Stimulated activated CD4-positive, alpha-beta T cell treated with anti-CD3 and anti-CD28 coated beads, Interleukin-1b, Interleukin-23, amount 100 ng/mL, for 48 hours (primary cell): ENCODE measurements at places on chromosomes 7 and 10.

DNA sequence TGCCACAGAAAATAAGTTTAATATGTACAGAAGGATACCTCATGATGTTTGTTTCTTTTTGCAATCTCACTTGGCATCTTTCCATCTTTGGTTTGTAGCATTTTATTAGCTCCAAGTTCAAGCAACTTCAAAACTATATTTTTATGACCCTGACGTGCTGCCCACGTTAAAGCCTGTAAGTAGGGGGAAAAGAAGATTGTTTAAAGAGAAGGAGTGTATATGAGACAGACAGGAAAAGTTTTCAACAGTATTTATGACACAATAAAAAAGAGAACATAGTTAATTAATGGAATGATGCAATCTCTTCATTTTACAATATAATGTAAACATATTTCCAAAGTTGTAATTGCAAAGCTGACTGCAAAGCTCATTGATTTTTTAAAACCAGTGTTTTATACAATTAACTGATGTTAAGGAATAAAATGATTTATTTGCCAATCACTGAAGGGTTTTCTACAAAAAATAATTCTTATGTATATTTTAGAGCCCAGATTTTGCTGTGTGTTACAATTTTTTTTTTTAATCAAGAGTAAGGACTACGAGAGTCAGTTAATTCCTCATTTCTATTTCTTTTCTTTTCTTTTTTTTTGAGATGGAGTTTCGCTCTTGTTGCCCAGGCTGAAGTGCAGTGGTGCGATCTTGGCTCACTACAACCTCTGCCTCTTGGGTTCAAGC lies 42.5 kb downstream of the ASZ1 start:
- DNase-seq: no peak

- no peak for DNase-seq
These were observed 102.1 kb upstream of the TMEM168 start for GRCh38 chr7:112892263-112892662.

DNA sequence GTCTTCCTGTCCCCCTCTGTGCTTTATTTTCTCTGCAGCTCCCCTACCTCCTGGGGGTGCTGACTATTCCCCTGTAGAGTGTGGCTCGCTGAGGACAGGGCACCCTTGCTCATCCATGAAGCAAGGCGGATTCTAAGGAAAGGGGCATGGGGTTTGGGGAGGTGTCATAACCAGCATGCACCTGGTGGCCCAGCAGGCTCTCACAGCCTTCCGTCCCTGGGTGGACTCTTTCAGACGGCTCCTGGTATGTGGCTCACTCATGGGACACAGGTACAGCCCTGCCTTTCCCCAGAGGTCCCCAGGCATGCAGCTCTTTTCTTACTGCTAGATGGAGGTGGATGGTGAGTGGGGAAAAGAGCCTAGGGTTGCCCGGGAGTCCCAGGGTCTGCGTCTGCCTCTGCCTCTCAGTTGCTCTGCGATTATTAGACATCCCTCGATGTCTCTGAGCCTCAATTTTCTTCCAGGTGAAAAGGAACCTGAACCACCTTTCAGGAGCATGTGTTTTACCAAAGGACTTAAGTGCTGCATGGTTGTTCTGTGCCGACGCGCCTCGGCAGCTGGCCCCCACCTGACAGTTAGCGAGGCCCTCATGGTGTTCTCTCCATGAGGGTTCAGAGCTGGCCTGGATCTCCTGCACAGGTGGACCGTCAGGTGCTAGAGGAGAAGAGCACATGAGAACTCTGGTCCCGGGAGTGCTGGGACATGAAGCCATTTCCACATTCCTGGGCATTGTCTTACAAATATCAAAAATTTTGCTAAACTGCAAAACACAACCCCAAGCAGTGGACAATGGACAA lies 172.5 kb upstream of the SHH start:
- DNase-seq: no peak

- DNase-seq: no peak
These were observed 141.3 kb downstream of the SUGCT start for GRCh38 chr7:40276061-40276460.

DNA sequence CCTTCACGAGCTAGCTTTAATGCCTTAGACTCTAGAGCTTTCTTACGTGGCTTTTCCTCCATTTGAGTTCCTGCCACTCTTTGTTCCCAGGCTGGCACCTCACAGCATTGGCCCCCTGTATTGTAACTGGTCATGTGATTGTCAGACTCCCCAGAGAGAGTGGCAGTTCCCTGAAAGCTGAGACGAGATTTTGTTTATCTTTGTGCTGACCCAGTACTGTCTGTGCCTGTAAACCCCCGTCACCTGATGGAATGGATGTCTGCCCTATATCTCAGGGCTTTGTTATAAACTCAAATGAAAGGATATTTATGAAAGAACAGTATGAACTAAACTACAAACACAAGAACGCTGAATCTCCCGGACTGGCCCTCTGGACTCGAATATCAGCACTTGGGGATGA lies 13.0 kb downstream of the NOBOX start:
- DNase-seq: no peak

- no peak for DNase-seq
These were observed 886.2 kb upstream of the ZWINT start for GRCh38 chr10:57247271-57247670.

DNA sequence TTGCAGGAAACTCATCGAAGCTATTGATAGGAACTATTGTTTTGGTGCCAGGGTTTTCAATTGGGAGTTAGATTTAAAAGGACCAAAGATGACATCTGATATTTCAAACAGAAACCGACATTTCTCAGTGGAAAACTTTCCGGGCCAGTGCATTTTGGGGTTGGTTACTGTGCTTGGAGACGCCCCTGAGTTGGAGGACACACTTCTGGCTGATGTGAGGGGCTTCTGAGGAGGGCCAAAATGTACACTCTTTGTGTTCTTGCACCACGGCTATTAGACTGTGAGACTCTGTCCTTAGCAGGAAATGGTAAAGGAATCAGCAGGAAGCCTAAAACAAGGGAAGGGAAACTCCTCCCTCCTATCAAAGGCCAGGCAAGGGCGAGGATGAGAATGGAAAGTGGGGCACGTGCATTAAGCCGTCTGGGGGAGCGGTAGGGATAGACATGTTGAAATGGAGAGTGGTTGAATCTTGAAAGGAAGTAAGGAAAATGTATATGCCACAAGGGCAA lies 1.8 kb upstream of the SRGN start:
- DNase-seq: no peak

GRCh38 chr7:727104-727805 lies at the start of gene PRKAR1B:
TSS of gene PRKAR1B (minus strand) at chr7:727281. CDS start at chr7:711505, 15,776 bp downstream.
- peak; percentile 44 for DNase-seq

GRCh38 chr7:38217672-38218071 lies 39.6 kb downstream of the STARD3NL start:
- no peak for DNase-seq

GRCh38 chr10:1230138-1230537 lies 174.0 kb downstream of the WDR37 start:
- DNase-seq: no peak

DNA sequence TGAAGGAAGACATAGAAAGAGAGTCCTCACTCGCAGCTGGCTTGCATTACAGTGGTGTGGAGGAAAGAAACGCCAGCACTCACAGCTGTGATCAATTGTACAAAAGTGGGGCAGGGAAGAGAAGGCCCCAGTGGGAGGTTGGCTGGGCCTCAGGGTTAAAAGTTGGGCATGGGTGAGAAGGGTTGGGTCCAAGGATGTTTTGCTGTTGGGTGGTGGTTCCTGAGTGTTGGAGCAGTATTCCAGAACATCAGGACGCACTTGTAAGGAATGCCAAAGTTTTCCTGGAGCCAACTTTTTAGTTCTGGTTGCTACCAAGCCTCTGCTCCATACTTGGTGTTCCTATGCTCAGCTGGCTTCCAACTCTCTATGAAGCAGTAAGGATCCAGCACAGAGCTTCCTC lies 55.4 kb upstream of the MKRN1 start:
- no peak for DNase-seq

DNA sequence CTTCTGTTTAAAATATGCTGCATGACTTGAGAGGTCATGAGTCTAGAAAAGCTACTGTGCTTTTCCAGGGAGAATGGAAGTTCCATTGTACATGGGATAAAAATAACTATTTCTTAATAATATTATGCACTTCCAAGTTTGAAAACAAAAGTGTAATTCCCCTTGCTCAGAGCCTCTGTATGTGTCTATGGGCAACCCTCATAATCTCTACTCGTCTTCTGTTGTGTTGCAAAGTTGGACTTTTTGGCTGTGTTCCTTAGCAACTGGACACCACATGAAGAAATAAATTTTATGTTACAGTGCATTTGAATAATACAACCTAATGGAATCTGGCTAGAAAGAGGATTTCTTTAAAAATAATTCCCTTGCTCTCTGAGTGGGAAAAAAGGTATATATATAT lies 242.6 kb downstream of the TWIST1 start:
- no peak for DNase-seq

DNA sequence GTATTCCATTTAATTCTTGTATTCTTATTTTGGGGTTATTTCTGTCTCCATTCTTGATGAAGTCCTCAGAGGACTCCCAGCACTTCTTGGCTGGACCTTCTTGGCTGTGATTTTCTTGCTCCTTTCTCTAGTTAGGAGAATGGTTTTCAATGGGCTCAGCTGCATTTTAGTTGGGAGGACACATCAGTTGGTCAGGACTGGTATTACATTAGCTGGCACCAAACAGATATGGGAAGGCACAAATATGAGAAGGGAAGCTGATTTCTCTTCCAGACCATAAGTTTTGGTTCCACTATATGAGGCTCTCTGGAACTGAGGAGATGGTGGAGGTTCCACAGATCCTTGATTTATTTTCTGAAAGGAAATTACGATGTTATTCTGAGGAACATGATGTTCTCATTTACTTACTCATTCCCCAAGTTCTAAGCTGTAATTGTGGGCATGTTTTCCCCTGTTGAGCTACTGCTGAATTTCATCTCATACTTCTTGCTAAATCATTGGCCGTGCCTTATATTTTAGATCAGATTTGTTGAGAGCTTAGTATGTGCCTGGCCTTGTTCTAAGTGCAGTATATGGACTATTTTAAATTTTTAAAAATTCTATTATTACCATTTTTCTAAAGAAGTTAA lies 261.0 kb downstream of the THSD7A start:
- DNase-seq: no peak

GRCh38 chr7:67698354-67698753 lies 701.7 kb downstream of the TYW1 start:
- no peak for DNase-seq

GRCh38 chr7:103117465-103117864 lies 31.4 kb downstream of the NAPEPLD start:
- no peak for DNase-seq

- DNase-seq: no peak
These were observed 46.1 kb downstream of the PARD3 start for GRCh38 chr10:34768972-34769330.

DNA sequence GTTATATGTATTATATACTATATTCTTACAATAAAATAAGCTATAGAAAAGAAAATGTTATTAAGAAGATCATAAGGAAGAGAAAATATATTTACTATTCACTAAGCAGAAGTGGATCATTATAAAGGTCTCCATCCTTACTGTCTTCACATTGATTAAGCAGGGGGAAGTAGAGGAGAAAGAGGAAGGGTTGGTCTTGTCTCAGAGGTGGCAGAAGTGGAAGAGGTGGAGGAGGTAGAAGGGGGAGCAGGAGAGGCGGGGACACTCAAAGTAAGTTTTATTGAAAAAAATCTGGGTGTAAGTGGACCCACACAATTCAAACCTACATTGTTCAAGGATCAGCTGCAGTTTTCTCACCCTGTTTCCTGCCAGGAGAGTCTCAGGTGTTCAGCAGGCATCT lies 28.9 kb upstream of the ERCC6 start:
- DNase-seq: no peak

DNA sequence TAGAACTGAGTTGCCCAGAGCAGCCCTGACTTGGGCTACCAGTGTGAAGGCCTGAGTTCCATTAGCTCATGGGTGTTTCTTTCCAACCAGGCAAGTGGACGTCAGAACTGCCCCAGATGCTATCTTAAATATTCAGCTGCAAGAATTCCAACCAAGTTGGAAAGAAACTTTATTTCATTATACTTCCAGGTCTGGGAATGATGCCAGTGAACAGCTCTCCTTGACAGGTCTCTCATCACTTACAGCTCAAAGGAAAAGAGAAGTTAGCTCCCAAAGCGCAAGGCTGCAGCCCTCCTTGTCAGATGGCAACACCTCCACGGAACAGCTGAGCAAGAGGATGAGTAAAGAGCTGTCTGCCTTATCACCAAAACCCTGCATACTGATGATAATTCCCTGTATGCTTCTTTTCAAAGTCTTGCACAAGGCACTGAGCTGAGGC lies 255.5 kb upstream of the AOAH start:
- DNase-seq: no peak

DNA sequence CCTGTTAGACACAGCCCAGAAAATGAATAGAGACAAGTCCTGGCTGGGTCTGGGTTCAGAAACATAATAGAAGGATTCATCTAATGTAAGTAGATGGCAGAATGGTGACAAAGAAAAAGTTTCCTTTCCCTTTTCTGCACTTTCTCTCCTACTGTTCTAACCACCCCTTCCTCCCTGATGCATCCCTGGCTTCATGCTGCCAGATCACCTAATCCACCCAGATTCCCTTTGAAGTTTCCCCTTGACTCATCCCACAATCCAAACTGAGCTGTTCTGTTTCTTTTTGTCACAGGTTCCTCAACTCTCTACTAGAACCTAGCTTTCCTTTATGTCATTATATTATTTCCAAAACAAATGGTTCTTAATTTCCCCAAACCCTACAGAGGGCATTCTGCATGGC lies 1.1 kb upstream of the MACC1 start:
- DNase-seq: no peak

DNA sequence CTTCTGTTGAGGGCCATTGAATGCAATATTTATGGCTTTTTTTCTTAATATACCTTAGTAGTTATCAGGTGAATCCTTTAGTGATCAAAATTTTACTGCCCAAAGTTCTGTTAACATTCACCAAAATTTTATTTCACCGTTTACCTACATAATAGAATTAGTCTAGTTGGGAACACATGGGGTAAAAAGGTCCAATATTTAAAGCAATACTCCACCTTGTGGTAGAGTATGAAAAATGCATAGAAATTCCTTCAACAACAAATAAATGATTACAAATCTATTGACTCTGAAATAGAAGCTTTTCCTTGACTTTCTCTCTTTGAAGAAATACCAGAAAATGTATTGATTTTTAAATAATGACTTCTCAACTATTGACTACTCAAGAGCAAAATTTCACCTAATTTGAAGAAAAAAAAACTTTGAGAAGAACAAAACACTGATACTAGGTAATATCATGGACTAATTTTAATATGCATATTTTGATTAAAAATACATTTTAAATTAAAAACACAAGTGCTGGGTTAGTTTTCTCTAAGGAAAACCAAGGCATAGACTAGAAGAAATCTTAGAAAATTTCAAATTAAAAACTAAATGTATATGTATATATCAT lies 43.3 kb downstream of the POLR1F start:
- DNase-seq: no peak

- DNase-seq: peak; percentile 25
These were observed 100.9 kb upstream of the YAE1 start for GRCh38 chr7:39465055-39465929.

DNA sequence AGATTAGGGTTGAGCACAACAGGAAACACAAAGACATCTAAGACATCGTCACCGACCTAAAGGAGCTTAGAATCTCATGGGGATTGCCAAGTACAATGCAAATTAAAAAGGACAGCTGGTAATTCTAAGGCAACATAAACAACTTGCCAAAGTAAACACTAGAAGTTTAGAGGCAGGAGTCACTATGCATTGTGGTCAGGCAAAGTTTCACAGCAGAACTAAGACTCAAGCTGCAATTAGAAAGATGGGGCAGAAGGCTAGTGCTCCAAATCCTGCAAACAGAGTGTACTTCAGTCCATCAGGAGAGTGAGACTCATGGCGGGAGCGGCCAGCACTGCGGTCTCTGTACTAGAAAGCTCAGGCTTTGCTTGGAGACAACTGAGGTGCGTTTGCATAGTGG lies 52.7 kb downstream of the HIPK2 start:
- no peak for DNase-seq

- DNase-seq: no peak
These were observed 172.4 kb upstream of the AGR3 start for GRCh38 chr7:17054206-17054605.
